ENCODE measurements at places on chromosomes 6 and 20. TPM values are rescaled to one million over a fixed set of nuclear protein-coding genes. Genes with fewer than 3 reads are reported as not detected.

- no peak overlapping the region for H3K27ac ChIP-seq
- peaks cover 16% of the 10 kb centered on the region for H3K27me3 ChIP-seq
- H3K36me3 ChIP-seq, result no peaks in the 10 kb centered on the region
- DNase-seq, result no peak
- H3K4me1 ChIP-seq, result peaks cover 4% of the 10 kb centered on the region
Measured at GRCh38 chr20:49505518-49505917, 23.1 kb upstream of the KCNB1 start.

DNA sequence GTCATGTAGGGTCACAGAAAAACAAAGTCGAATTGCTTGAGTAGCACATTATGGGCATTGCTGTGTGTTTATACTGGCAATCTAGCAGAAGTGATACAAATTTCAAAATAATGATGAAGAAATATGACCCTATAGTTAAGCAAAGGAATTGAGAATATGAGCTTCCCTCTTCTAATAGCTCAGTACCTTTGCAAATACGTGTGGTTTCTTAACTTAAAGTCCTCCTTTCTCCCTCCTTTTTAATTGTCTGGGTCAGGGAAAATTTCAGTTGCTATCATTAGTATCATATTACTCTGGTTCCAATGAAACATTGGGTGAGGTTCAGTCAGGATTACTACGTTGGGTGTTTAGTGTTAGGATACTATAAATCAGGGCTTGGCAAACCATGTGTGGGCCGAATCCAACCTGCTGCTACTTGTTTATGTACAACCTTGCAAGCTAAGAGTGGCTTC lies 166.8 kb upstream of the CARMIL1 start:
- H3K4me1 ChIP-seq, result no peaks in the 10 kb centered on the region
- no peak overlapping the region for H3K4me3 ChIP-seq
- no peaks in the 10 kb centered on the region for H3K36me3 ChIP-seq

Gene FAM209A
- total RNA-seq, result not detected

Gene PI16
- total RNA-seq, result not detected

Gene MRPL18
- total RNA-seq, result 154 TPM

DNA sequence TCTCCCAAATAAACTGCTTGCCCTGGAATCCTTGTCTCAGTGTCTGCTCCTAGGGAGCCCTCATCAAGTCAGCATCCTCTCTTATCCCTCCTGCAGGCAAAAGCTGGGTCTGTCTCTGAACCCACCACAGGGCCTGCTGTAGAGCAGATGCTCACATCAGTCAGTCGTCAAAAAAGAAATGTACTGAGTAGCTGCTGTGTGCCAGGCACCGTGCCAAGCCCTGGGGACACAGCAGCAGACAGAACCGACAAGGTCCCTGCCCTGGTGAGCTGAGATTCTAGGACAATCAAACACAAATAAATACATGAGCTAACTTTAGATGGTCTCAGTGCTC lies 68.5 kb downstream of the EYA2 start:
- no peaks in the 10 kb centered on the region for H3K27me3 ChIP-seq
- no peak for DNase-seq
- H3K4me3 ChIP-seq, result no peak overlapping the region
- H3K36me3 ChIP-seq, result no peaks in the 10 kb centered on the region
- peaks cover 16% of the 10 kb centered on the region for H3K4me1 ChIP-seq
- H3K27ac ChIP-seq, result no peak overlapping the region

- H3K36me3 ChIP-seq, result no peaks in the 10 kb centered on the region
- H3K27ac ChIP-seq, result no peak overlapping the region
- no peaks in the 10 kb centered on the region for H3K4me1 ChIP-seq
Measured at GRCh38 chr6:95949985-95950384, 65.8 kb upstream of the FUT9 start.

Gene ROMO1
- 288 TPM for total RNA-seq

GRCh38 chr6:40796260-40797221 lies 209.4 kb upstream of the LRFN2 start:
- no peaks in the 10 kb centered on the region for H3K36me3 ChIP-seq
- H3K4me1 ChIP-seq, result no peaks in the 10 kb centered on the region

- H3K27me3 ChIP-seq, result no peaks in the 10 kb centered on the region
- no peak for DNase-seq
- no peaks in the 10 kb centered on the region for H3K36me3 ChIP-seq
- no peak overlapping the region for H3K27ac ChIP-seq
Measured at GRCh38 chr6:133092771-133093170, 148.4 kb upstream of the EYA4 start.

- H3K27me3 ChIP-seq, result no peaks in the 10 kb centered on the region
- DNase-seq, result no peak
- H3K4me1 ChIP-seq, result no peaks in the 10 kb centered on the region
- H3K27ac ChIP-seq, result no peak overlapping the region
- no peak overlapping the region for H3K4me3 ChIP-seq
Measured at GRCh38 chr6:156741287-156742073, 35.7 kb upstream of the ARID1B start.

DNA sequence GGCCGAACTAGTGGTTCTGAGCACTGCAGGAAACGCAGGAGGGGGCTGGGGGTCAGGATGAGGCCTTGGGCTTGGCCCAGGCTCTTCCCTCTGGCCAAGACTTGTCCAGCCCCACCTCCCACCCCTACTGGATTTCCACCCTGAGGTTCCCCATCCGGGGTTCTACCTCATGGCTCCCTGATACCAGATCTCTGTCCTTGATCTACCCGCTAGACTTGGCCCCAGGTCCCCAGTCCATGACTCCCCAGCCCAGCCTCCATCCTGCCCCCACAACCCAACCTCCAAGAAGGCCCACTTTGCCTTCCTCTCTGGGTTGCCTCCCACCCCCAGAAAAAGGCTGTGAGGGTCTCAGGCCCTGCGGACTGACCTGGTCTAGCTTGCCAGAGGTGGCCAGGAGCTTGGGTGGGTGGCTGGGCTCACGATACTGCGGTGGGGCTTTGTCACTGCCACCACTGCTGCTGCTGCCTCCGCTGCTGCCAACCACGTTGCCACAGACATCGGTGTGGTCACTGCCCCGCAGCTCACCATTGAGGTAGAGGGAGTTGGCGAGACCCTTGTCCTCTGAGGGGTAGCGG lies 6.8 kb upstream of the FASTKD5 start:
- no peaks in the 10 kb centered on the region for H3K27me3 ChIP-seq
- H3K4me1 ChIP-seq, result no peaks in the 10 kb centered on the region
- no peak for DNase-seq
- no peak overlapping the region for H3K4me3 ChIP-seq
- H3K36me3 ChIP-seq, result no peaks in the 10 kb centered on the region

Gene PLCB4
- total RNA-seq, result 4.0 TPM

Gene NRSN2
- total RNA-seq, result 43.1 TPM

Gene HRH3
- total RNA-seq, result not detected

Gene NMBR
- total RNA-seq, result not detected

DNA sequence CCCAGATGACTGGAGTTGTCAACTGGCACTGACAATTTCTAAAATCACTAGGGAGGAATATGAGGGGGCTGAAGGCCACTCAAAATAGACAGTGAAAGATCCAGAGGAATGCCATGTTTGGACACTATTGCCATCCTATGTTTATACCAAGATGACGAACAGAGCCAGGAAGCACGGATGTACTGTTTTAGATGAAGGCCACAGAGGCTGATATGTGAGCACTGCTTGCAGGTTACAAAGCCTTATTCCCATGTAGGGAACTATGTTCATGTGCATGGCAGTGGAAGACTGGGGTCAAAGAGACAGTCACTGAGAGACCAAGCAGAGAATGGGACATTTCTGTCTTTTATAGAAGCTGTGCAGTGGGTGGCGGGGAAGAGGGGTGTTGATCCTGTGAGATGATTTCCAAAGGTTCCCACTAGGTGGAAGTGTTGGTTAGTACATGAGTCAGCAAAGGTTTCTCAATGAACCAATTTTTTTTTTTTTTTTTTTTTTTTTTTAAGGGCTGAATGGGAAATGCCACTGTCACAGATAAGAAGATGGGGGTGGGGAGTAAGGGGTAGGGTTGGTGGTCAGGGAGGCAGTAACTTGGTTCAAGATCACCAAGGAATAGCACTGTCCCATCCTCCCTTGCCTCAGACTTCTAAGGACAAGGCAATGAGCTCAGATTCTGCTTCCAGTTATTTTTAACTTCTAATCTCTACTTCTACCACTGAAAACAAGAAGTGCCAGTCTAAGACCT lies 46.7 kb upstream of the MOCS1 start:
- H3K27me3 ChIP-seq, result no peaks in the 10 kb centered on the region
- H3K27ac ChIP-seq, result no peak overlapping the region
- H3K36me3 ChIP-seq, result no peaks in the 10 kb centered on the region
- H3K4me1 ChIP-seq, result peaks cover 6% of the 10 kb centered on the region

DNA sequence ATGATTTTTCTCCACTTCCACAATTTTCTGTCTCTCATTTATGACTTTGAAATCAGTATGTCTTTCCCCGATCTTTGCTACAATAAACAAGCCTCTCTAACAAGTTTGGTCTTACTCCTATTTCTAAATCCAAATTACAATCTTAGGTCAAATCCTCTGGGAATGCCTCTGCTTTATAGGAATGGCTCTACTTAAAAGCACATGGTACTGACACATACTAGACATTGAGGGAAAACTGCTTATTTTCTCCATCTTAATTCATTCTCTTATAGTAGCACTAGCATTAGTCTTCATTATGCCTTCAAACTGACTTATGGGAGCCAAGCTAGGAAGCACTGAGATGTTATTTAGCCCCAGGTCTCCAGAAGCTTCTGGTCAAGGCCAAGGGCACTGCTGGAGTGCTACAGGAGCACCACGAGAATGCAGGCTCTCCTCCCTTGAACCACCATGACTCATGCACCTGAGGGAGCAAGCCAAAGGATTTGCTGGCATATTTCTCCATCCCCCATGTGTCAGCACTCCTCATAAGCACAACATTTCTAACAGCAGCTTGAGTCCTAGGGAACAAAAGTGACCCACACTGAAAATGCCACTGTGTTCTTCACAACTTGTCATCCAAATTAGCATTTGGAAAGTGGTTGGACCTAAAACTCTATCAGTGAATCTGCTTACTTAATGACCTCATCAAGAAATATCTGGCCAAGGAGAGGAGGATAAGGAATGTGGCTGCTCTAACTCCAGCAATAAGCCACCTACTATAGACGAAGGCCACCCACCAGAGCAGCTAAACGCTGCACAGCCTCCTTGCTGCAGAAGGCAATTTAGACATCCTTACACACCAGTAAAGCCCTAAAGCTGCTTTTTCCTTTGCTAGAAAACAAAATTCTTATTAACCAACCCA lies 156.8 kb upstream of the KCNQ5 start:
- H3K4me3 ChIP-seq, result no peak overlapping the region
- no peak overlapping the region for H3K27ac ChIP-seq
- no peaks in the 10 kb centered on the region for H3K36me3 ChIP-seq
- no peak for DNase-seq
- no peaks in the 10 kb centered on the region for H3K4me1 ChIP-seq

GRCh38 chr6:19795211-19795610 lies 42.0 kb upstream of the ID4 start:
- no peaks in the 10 kb centered on the region for H3K36me3 ChIP-seq
- H3K27me3 ChIP-seq, result no peaks in the 10 kb centered on the region
- peak overlapping the region; percentile 62 for H3K27ac ChIP-seq
- DNase-seq, result no peak

Gene NDRG3
- total RNA-seq, result 19.0 TPM

Gene EMILIN3
- total RNA-seq, result not detected

- no peak for DNase-seq
- H3K4me3 ChIP-seq, result peak within 1 kb of the TSS; percentile 20
- H3K4me1 ChIP-seq, result peaks cover 20% of the 10 kb centered on the region
- peaks cover 26% of the 10 kb centered on the region for H3K27me3 ChIP-seq
- H3K36me3 ChIP-seq, result no peaks in the 10 kb centered on the region
Measured at GRCh38 chr20:63498960-63499337, at the start of gene EEF1A2. TSS of gene EEF1A2 (minus strand) at chr20:63499083. CDS start at chr20:63497763, 1,320 bp downstream.

GRCh38 chr6:157597461-157598312 lies 216.7 kb downstream of the ZDHHC14 start:
- H3K4me3 ChIP-seq, result no peak overlapping the region
- peak; percentile 62 for DNase-seq
- H3K27ac ChIP-seq, result no peak overlapping the region
- H3K36me3 ChIP-seq, result no peaks in the 10 kb centered on the region

- H3K27ac ChIP-seq, result no peak overlapping the region
- DNase-seq, result no peak
- H3K36me3 ChIP-seq, result peaks cover 63% of the 10 kb centered on the region
- H3K27me3 ChIP-seq, result no peaks in the 10 kb centered on the region
- peaks cover 23% of the 10 kb centered on the region for H3K4me1 ChIP-seq
Measured at GRCh38 chr20:49291200-49291599, 13.3 kb upstream of the ZNFX1 start.

Gene COL10A1
- total RNA-seq, result not detected

DNA sequence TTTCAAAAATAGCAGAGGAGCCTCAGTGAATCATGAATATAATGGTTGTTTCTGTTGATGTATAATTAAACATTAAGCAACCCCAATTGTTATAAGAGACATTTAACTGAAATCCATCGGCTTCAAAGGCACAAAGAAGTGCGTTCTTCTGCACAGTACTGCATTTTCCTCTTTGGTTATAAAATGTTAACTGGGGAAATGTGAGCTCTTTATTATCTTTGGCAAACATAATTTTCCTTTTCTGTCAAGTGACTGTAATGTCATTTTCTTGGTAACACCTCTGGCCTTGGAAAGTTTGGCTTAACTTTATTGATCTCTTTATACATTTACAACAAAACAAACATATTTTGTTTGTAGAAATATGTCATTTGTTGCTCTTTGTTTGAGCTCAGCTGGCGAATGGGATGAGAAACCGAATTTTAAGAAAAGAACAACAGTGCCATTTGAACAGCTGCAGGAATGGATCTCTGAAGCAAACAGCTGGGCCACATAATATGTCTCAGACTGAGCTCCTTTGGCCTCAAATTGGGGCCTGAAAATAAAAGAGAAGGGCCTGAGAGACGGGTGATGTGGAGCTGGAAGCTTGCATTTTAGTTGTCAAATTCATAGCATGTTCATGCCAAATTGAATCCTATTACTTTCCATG lies 427.0 kb upstream of the SPTLC3 start:
- no peaks in the 10 kb centered on the region for H3K4me1 ChIP-seq
- no peak overlapping the region for H3K27ac ChIP-seq
- H3K36me3 ChIP-seq, result no peaks in the 10 kb centered on the region
- H3K27me3 ChIP-seq, result no peaks in the 10 kb centered on the region
- no peak overlapping the region for H3K4me3 ChIP-seq

DNA sequence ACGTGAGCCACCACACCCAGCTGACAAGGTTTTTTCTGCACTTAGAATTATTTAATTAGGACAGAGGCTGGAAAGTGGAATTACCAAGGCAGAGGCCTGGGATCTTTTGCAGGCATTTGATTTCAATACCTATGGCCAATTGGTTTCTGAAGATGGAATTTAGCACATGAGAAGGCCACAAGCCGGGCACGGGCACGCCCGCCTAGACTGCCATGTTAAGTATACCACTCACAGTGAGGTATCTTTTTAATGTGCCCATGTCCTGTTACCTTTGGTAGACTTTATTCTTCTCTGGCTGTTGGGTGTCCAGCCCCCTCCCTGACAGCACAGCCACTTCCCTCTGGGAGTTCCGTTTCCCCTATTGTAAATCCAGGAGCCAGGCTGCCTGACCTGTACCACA lies 18.0 kb upstream of the TAF8 start:
- H3K4me1 ChIP-seq, result peaks cover 7% of the 10 kb centered on the region
- H3K36me3 ChIP-seq, result no peaks in the 10 kb centered on the region
- no peak for DNase-seq

DNA sequence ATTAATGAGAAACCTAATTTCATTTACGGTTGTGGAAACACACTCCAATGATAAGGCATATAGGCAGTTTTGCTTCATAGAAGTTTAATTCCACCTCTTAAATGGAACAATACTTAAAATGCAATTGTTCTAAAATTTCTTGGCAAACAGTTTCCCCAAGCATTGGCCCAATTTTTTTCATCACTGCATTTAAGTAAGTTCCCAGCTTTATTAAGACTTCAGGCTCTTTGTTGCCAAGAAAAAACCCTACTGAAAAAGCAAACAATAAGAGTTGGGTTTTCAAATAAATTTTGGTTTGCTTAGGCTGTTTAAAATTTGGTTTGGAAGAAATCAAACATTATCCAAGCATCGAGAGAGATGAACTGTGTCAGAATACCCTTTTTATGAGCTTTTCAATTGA lies 690.9 kb upstream of the NRSN1 start:
- no peaks in the 10 kb centered on the region for H3K4me1 ChIP-seq
- H3K27me3 ChIP-seq, result no peaks in the 10 kb centered on the region
- H3K4me3 ChIP-seq, result no peak overlapping the region
- no peaks in the 10 kb centered on the region for H3K36me3 ChIP-seq
